Hair follicle dermal papilla cell (primary cell): ENCODE measurements at places on chromosomes 7 and 10. TPM values are rescaled to one million over a fixed set of nuclear protein-coding genes. Genes with fewer than 3 reads are reported as not detected.

The CHRM2 gene
- total RNA-seq = 0.16 TPM in 1 of 2 replicates, not detected in the other

The FBH1 gene
- 81.0 and 114 TPM in 2 replicates for total RNA-seq

The CC2D2B gene
- under 0.01 and 0.32 TPM in 2 replicates for total RNA-seq

The FAM237B gene
- not detected in 2 replicates for total RNA-seq

The IDI2 gene
- total RNA-seq = not detected in 2 replicates

The IRF5 gene
- total RNA-seq = 0.16 TPM in 1 of 2 replicates, not detected in the other
